Adrenal gland (tissue), 19 donors: ENCODE measurements at places on chromosomes 1 and 21. TPM values are rescaled to one million over a fixed set of nuclear protein-coding genes. Genes with fewer than 3 reads are reported as not detected.

DNA sequence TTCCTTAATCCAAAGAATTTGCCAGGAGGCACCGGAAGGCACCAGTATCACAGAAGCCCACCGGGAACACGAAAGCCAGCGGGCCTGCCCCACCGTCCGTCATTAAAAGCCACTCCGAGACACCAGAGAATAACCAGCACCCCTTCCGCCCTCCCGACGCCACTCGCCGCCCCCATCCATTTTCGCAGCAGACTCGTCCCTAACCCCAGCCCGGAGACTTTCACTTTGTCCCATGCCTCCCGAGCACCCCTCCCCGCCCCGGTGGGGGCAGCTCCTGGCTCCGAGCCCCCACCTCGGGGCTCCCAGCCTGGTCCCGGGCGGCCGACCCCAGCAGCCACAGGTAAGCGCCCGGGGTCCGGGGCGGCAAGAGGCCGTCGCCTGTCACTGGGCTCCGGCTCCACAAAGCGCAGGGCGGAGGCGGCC, 105.4 kb downstream of the SLC45A1 start:
- peaks cover 25% of the 10 kb centered on the region for H3K36me3 ChIP-seq
- peak overlapping the region; percentile 54 for H3K4me3 ChIP-seq
- peak; percentile 59 for DNase-seq
- H3K27ac ChIP-seq, result peak overlapping the region; percentile 97

GRCh38 chr21:32328595-32328994, 29.9 kb downstream of the MRAP start:
- H3K27ac ChIP-seq, result peak overlapping the region; percentile 91
- no peak overlapping the region for H3K4me3 ChIP-seq
- H3K27me3 ChIP-seq, result no peaks in the 10 kb centered on the region
- DNase-seq, result peak; percentile 30

DNA sequence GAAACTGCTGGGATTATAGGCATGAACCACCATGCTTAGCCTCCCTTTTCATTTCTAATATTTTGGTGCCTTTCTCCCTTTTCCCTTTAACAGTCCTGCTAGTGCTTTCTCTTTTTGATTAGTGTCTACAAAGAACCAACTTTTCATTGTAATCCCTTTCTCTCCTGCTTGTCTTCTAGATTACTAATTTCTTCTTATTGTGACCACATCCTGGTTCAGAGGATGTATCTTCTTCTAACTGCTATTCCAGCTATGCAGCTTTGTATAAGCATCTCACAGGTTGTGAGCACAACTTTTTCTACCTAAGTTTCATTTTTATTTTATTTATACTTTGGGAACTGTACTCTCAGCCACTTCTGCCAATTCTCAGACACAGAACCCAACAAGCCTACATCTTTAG, 14.7 kb downstream of the ZNF648 start:
- no peaks in the 10 kb centered on the region for H3K4me1 ChIP-seq
- no peak for DNase-seq
- no peak overlapping the region for H3K27ac ChIP-seq

DNA sequence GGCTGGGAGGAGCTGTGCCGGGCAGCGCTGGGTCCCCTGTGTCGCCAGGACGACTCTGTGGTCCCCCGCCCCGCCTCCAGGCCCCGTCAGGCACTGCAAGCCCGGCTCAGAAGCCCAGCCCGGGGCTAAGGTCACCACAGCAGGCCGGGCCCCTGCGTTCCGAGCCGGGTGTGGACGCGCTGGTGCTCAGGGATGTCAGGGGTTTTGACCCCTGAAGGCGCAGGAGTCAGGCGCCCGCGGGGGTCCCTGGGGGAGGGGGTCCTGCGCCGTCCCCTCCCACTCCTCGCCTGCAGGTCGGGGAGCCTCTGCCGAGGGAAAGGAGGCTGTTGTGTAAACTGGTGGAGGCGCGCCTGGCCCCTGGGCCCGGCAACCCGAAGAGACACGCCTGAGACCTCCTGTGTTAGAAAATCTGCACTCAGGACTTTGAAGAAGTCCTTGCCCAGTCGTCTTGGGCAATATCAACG, 23.7 kb upstream of the TMEM54 start:
- peaks cover 7% of the 10 kb centered on the region for H3K27me3 ChIP-seq
- H3K27ac ChIP-seq, result no peak overlapping the region
- H3K36me3 ChIP-seq, result no peaks in the 10 kb centered on the region
- H3K4me3 ChIP-seq, result no peak overlapping the region

- DNase-seq, result peak; percentile 52
- no peaks in the 10 kb centered on the region for H3K4me1 ChIP-seq
- no peak overlapping the region for H3K4me3 ChIP-seq
- no peak overlapping the region for H3K27ac ChIP-seq
- H3K27me3 ChIP-seq, result no peaks in the 10 kb centered on the region
- H3K36me3 ChIP-seq, result no peaks in the 10 kb centered on the region
Measured at GRCh38 chr1:94258873-94259331, 21.5 kb upstream of the ARHGAP29 start.

GRCh38 chr1:11448373-11449099, 30.4 kb upstream of the DISP3 start:
- no peak for DNase-seq
- no peaks in the 10 kb centered on the region for H3K4me1 ChIP-seq
- H3K27ac ChIP-seq, result no peak overlapping the region
- H3K27me3 ChIP-seq, result no peaks in the 10 kb centered on the region
- H3K36me3 ChIP-seq, result no peaks in the 10 kb centered on the region

GRCh38 chr1:162068301-162068700, 1.2 kb upstream of the NOS1AP start:
- H3K27me3 ChIP-seq, result no peaks in the 10 kb centered on the region
- peaks cover 12% of the 10 kb centered on the region for H3K4me1 ChIP-seq
- no peaks in the 10 kb centered on the region for H3K36me3 ChIP-seq
- no peak overlapping the region for H3K4me3 ChIP-seq
- no peak for DNase-seq

GRCh38 chr1:234114648-234115307, 210.3 kb downstream of the SLC35F3 start:
- no peaks in the 10 kb centered on the region for H3K36me3 ChIP-seq
- peaks cover 7% of the 10 kb centered on the region for H3K27me3 ChIP-seq
- no peaks in the 10 kb centered on the region for H3K4me1 ChIP-seq
- no peak overlapping the region for H3K4me3 ChIP-seq

- no peaks in the 10 kb centered on the region for H3K27me3 ChIP-seq
- H3K4me1 ChIP-seq, result no peaks in the 10 kb centered on the region
- DNase-seq, result no peak
- H3K4me3 ChIP-seq, result no peak overlapping the region
- H3K36me3 ChIP-seq, result no peaks in the 10 kb centered on the region
Measured at GRCh38 chr1:216576234-216576937, 146.8 kb downstream of the ESRRG start.

- H3K27ac ChIP-seq, result no peak overlapping the region
- peaks cover 17% of the 10 kb centered on the region for H3K4me1 ChIP-seq
- H3K36me3 ChIP-seq, result no peaks in the 10 kb centered on the region
- DNase-seq, result peak; percentile 28
Measured at GRCh38 chr1:26164036-26164860, 4.5 kb downstream of the C1orf232 start.

DNA sequence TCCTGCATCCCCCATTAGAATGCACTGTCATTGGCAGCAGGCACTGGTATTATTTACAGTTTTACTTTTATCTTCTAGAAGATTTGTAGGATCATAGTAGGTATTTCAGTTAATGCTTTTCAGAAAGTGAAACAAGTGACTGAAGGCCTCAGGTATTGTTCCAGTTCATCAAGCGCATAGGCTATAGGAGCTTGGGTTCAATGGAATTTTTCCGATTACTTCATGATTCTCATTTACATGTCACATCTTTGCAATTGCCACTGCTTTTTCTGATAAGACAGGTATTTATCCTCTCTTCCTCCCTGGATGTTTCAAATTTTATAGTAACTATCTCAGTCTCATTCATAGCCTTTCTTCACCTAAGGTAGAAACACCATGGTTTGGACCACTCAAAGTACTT, 161.3 kb downstream of the NTPCR start:
- no peak overlapping the region for H3K27ac ChIP-seq
- H3K4me1 ChIP-seq, result peaks cover 23% of the 10 kb centered on the region
- DNase-seq, result no peak
- H3K4me3 ChIP-seq, result no peak overlapping the region
- H3K36me3 ChIP-seq, result no peaks in the 10 kb centered on the region

GJB3 gene
- total RNA-seq, result not detected

LGR6 gene
- 0.18 TPM for total RNA-seq

LRRC53 gene
- not detected for total RNA-seq

ZCCHC17 gene
- total RNA-seq, result 49.8 TPM

CELA3B gene
- not detected for total RNA-seq
